ENCODE measurements at places on chromosomes 16 and 17.

GRCh38 chr16:81537721-81538561 is 93.3 kb downstream of the CMIP start:
- DNase-seq: no peak
- no peak overlapping the region for H3K4me3 ChIP-seq
- no peak overlapping the region for H3K27ac ChIP-seq
- no peaks in the 10 kb centered on the region for H3K36me3 ChIP-seq

- no peak overlapping the region for H3K4me3 ChIP-seq
- H3K4me1 ChIP-seq: no peaks in the 10 kb centered on the region
- H3K27me3 ChIP-seq: no peaks in the 10 kb centered on the region
- H3K36me3 ChIP-seq: peaks cover 28% of the 10 kb centered on the region
These were observed 28.7 kb downstream of the MPG start for GRCh38 chr16:106623-107324.

DNA sequence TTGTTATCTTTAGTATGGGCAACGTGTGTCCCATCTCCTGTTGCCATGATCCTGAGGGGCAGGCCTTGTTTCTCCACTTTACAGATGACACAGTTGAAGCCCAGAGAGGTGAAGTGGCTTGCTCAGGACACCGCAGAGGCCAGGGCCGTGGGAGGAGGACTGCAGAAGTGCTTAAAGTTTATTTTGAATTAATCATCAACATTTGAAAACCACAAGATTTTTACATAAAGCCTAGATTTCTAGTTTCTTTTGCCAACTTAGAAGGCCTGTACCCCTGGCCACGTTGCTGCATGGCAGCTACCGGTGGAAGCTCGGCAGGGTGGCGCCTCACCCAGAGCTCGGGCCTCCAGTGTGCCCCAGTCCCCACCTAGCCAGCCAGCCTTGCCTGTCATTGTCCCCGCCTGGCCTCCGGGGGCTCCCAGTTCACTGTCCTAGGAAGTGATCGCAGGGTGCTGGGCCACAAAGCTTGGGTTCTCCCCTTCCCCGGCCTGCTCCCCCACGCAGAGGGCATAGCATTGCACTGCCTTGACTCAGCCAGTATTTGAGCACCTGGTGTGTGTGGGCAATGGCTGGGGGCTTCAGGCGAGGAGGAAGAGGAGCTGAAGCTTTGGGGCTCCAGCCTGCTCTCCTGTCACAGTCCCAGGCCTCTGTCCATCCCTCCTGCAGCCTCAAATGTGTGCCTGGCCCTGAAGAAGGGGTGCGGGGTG is 14.8 kb upstream of the ADCY7 start:
- peaks cover 4% of the 10 kb centered on the region for H3K27me3 ChIP-seq
- no peaks in the 10 kb centered on the region for H3K36me3 ChIP-seq
- H3K4me1 ChIP-seq: peaks cover 3% of the 10 kb centered on the region
- no peak overlapping the region for H3K4me3 ChIP-seq
- no peak for DNase-seq
- no peak overlapping the region for H3K27ac ChIP-seq

DNA sequence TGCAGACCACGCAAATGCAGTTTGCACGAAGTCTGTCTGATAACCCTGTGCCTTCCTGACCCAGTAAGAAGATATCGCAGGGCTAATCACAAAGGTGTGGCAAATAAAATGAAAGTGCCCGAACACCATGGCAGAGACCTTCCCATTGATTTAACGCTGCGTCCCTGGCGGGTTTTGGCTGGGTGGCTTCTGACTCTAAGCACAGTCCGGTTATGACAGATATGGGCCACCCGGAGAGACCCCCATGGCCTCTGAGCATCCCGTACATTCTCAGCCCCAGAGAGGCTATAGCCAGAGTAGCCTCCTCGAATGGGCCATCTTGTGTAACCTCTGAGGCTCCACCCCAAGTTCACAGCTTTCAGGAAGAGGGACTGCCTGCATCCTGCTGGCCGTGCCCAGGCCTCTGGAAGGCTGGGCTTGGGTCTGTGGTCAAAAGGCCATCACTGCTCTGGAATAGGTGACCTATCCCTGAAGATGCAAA is 5.5 kb downstream of the FOXC2 start:
- peaks cover 11% of the 10 kb centered on the region for H3K4me1 ChIP-seq
- H3K27ac ChIP-seq: no peak overlapping the region
- DNase-seq: no peak
- H3K36me3 ChIP-seq: peaks cover 2% of the 10 kb centered on the region
- peaks cover 74% of the 10 kb centered on the region for H3K27me3 ChIP-seq
- no peak overlapping the region for H3K4me3 ChIP-seq

DNA sequence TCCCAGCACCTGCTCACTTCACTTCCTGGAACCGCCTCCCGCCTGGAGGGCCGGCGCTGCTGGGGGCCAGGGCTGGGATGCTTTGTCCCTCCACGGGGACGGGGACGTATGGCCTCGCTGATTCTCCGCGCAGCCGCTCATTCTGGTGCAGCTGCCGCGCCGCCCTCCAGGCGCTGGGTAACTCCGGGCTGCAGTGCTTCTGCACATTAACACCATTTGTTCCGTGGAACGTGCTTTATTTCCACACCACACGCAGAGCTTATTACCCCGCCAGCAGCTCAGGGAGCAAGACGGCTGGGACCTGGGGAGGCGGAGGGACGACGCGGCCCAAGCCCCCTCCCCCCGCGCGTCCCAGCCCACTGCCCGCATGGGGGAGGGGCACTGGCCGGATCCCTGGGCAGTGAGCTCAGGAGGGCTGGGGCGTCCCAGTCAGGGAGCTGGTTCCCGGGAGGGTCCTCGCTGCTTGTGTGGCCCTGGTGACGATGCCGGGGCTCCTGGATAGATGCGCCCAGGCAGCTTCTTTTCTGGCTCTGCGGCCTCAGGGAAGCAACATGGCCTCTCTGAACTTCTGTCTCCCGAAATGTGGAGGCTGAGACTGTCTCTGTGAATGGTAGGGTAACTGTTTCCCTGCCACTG is 45.4 kb upstream of the ACSF3 start:
- no peak for DNase-seq
- H3K4me3 ChIP-seq: no peak overlapping the region
- no peak overlapping the region for H3K27ac ChIP-seq
- H3K4me1 ChIP-seq: peaks cover 2% of the 10 kb centered on the region
- H3K27me3 ChIP-seq: peaks cover 5% of the 10 kb centered on the region

DNA sequence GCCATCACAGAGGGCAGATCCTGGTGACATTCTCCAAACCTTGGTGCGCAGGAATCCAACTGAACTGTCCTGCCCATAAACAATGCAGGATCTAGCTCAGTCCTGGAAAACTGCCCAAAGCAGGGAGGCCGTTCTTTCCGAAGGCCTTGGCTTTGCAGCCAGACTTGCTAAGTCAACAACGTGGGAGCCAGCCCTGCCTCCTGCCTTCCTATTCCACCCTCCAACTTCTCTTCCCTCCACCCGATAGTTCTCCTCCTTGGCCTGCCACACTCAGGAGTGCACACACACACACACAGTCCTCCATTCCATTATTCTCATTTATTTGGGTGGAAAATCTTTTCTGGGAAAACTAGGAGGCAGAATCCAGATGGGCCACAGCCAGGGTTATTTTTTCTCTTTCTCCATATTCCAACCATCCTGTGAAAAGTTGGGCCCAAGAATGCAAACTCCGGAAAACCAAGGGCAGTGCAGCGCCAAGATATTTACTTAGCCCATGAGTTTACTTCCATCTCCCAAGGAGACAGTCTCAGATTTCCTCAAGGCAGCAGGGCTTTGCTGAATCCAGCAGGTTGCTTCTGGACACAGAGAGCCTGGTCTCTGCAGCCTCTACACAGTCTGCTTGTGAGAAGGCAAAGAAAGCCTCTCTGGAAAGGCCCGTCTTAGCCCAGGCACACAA is 15.8 kb downstream of the COPRS start:
- DNase-seq: no peak
- H3K36me3 ChIP-seq: no peaks in the 10 kb centered on the region
- H3K4me1 ChIP-seq: no peaks in the 10 kb centered on the region
- H3K4me3 ChIP-seq: no peak overlapping the region
- H3K27me3 ChIP-seq: peaks cover 4% of the 10 kb centered on the region

DNA sequence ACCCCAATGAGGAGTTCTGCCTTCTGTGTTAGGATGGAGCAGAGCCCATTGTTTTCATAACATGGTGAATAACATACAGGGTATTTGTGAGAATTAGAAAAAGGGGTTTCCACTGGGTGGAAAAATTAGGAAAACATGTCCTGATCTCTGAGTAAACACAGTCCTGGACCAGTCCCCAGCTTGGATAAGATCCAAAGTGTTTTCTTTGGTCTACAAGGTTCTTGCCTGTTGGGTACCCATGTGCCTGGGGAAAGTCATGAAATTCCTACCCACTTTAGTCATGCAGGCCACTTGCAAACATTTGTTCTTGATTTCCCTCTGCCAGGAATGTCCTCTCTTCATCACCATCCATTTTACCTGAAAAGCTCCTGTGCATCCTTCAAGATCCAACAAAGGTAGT is 164.8 kb upstream of the DYNLRB2 start:
- no peaks in the 10 kb centered on the region for H3K4me1 ChIP-seq
- H3K27ac ChIP-seq: no peak overlapping the region
- no peak for DNase-seq
- no peaks in the 10 kb centered on the region for H3K27me3 ChIP-seq
- no peak overlapping the region for H3K4me3 ChIP-seq
- H3K36me3 ChIP-seq: no peaks in the 10 kb centered on the region

GRCh38 chr16:87063543-87063942 is 253.6 kb downstream of the C16orf95 start:
- H3K4me1 ChIP-seq: no peaks in the 10 kb centered on the region
- H3K36me3 ChIP-seq: no peaks in the 10 kb centered on the region

- no peaks in the 10 kb centered on the region for H3K4me1 ChIP-seq
- no peaks in the 10 kb centered on the region for H3K36me3 ChIP-seq
- no peak overlapping the region for H3K4me3 ChIP-seq
- no peak overlapping the region for H3K27ac ChIP-seq
- no peak for DNase-seq
These were observed 277.1 kb downstream of the KCNJ2 start for GRCh38 chr17:70446446-70446845.

- H3K27me3 ChIP-seq: no peaks in the 10 kb centered on the region
- peak; percentile 66 for DNase-seq
- H3K4me3 ChIP-seq: peak within 1 kb of the TSS; percentile 92
These were observed at the start of gene UNC13D for GRCh38 chr17:75843577-75844529. TSS of gene UNC13D (minus strand) at chr17:75844404. CDS start at chr17:75844337, 67 bp downstream.

DNA sequence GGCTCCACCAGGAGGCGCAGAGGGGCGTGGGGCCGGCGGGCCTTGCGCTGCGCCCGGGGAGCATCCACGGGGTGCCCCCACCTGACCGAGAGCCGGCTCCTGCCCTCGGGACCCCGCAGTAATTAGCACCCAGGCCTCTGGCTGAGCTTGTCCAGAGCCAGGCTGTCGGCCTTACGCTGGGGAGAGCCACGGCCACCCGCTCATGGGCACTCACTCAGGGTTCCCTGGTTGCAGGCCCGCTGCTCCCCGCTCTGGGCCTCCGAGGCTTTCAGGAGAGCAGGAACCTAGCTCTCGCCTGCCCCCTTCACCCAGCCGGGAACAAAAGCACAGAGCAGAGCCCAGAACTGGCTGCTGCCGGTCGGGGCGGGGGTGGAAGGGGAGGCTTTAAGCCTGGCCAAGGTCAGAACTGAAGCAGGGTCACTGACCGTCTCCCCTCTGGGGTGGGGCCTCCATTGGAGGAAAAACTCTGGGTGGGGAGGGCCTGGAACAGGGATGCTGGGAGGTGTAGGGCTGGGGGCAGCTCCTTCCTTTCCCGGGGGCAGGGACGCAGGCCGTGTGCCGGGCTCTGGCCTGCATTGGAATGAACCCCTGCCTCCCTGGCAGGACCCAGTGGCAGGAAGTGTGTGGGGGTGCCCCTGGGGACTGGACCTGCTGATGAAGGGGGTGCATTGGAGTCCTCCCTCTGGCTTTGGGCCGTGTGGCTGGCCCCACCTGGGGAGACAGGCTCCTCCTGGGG is 12.3 kb downstream of the GLIS2 start:
- H3K27ac ChIP-seq: no peak overlapping the region
- peak overlapping the region; percentile 24 for H3K4me3 ChIP-seq
- H3K36me3 ChIP-seq: no peaks in the 10 kb centered on the region
- peak; percentile 66 for DNase-seq
- H3K27me3 ChIP-seq: peaks cover 3% of the 10 kb centered on the region
- H3K4me1 ChIP-seq: peaks cover 5% of the 10 kb centered on the region

DNA sequence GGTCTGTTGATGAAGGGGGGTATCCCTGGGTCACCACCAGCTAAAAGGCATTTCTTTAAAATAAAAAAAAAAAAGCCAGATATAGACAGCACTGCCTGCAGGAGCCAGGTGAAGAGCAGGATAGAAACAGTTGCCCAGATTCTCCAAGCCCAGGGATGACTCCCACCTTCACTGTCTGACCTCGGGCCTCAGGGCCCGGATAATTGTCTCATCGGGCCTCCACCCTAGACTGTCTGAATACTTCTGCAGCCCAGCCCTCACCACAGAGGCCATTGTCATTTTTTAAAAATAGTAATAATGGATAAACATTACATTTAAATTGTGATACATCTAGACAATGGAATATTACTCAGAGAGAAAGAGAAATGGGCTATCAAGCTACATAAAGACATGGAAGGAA is 92.8 kb upstream of the TNRC6C start:
- H3K36me3 ChIP-seq: no peaks in the 10 kb centered on the region
- DNase-seq: no peak
- peaks cover 26% of the 10 kb centered on the region for H3K4me1 ChIP-seq
- H3K27ac ChIP-seq: no peak overlapping the region
- no peak overlapping the region for H3K4me3 ChIP-seq

DNA sequence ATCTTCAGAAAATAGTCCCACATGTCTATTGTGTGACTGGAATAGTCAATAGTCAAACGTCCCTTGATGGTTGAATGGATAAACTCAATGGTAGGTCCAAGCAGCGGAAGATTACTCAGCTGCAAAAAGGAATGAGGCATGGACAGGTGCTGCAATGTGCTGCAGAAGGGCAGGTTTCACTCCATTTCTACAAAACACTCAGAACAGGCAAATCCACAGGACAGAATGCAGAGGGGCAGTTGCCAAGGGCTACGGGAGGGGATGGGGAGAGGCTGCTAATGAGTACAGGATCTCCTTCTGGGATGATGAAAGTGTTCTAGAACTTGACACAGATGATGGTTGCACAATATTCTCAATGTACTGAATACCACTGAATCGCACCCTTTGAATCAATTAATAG is 151.0 kb downstream of the RBFOX3 start:
- H3K27me3 ChIP-seq: no peaks in the 10 kb centered on the region
- H3K27ac ChIP-seq: no peak overlapping the region
- H3K36me3 ChIP-seq: no peaks in the 10 kb centered on the region
- no peak overlapping the region for H3K4me3 ChIP-seq
